NCI-H1105 treated with DMSO at 0.1 percent for 48 hours (cell line): ENCODE measurements at places on chromosomes 6 and 20.
A peak's percentile ranks its signal among the peaks of the same experiment; 100 is the strongest.

- DNase-seq, result peak; percentile 85
Measured at GRCh38 chr6:14292119-14292518, 174.5 kb downstream of the CD83 start.

- no peak for DNase-seq
Measured at GRCh38 chr20:33612001-33612400, 50.1 kb upstream of the C20orf144 start.

DNA sequence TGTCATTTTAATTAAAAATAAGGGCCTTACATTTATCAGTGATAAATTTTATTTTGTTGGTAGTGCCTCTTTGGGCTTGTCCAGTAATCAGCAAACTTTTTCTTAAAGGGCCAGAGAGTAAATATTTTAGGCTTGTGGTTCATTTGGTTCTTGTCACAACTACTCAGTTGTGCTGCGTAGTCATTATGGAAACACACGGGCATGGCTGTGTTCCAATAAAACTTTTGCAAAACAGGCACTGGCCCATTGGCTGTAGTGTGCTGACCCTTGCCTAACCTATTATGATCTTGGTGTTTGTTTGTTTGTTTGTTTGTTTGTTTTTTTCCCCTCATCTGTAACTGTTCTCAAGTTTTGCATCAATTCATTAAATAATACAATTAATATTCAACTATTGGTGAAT is 19.4 kb downstream of the TBPL1 start:
- DNase-seq, result no peak

DNA sequence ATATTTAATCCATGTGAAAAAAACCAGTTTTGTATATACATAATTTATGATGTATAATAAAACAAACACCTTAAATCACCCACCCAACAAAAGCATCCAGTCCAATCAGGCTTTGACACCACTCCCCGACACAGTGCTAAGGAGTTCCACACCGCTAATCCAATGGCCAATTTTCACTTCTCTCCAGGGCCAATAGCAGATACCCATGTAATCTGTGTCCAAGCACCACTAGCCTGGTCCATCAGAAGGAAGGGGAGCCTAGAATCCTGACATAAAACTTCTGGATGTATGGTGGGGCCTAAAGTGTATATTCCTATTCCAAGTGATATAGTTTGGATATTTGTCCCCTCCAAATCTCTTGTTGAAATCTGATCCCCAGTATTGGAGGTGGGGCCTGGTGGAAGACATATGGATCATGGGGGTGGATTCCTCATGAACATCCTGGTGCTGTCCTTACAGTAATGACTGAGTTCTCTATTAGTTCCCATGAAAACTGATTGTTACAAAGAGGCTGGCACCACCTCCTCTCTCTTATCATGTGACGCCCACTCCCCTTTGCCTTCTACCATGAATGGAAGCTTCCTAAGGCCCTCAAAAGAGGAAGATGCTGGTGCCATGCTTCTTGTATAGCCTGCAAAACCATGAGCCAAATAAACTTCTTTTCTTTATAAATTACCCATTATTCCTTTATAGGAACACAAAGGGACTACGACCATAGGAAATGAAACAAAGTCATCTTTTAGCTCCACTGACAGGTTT is 20.8 kb downstream of the RALGAPA2 start:
- DNase-seq, result no peak

GRCh38 chr20:9993137-9993536 is 41.6 kb upstream of the ANKEF1 start:
- DNase-seq, result no peak

DNA sequence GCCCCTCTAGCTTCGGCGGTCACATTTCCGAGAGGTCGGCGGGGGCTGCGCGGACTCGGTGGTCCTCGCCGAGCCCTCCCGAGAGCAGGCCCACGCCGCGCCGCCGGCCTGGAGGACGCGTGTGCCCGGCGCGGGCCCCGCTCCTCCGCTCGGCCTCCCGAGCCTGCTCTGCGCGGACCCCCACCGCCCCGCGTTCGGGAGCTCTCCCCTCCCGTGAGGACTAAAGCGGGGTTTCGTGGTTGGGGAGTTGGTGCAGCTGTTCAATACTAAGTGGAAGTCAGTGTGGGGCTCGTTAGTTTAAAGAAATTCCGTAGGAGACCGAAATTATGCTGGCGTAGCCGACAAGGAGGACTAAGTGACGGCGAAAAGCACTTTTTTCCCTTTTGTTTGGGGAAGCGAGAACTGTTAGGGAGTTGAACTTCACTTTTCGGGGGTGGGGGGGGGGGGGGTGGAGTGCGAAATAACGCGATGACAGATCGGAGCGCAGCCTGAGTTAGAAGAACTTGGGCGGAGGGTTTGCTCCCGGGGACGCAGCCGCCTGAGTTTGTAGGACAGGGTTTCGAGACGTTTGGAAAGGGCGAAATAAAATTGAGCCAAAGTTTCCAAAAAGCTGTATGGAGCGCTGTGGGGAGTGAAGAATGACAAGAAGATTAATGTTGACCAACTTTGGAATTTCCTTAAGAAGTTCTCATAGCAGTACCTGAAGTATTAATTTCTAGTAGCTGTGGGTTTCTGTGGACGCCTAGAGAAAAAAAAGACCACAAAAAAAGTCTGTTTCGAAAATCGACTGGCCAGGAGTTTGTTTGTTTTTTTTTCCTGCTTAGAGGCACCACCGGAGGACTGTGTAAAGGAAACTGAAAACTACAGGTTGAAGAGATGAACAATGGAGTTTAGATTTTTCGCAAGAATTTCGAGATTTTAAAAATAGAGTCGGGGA is 1.4 kb downstream of the QKI start:
- DNase-seq, result peak; percentile 51

DNA sequence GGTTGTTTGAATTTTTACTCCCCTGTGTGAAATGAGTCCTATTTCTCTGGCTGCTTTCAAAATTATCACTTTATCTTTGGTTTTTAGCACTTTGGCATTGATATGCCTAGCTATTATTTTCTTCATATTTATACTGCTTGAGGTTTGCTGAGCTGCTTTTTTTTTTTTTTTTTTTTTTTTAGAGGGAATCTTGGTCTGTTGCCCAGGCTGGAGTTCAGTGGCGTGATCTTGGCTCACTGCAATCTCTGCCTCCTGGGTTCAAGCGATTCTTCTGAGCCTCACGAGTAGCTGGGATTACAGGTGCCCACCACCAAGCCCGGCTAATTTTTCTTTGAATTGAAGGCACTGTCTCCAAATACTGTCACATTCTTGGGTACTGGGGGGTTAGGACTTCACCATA is 40.6 kb downstream of the STXBP5 start:
- no peak for DNase-seq

GRCh38 chr6:99369533-99369932 is 20.1 kb upstream of the FAXC start:
- DNase-seq, result no peak

GRCh38 chr20:10565191-10565921 is 108.4 kb downstream of the JAG1 start:
- DNase-seq, result no peak

DNA sequence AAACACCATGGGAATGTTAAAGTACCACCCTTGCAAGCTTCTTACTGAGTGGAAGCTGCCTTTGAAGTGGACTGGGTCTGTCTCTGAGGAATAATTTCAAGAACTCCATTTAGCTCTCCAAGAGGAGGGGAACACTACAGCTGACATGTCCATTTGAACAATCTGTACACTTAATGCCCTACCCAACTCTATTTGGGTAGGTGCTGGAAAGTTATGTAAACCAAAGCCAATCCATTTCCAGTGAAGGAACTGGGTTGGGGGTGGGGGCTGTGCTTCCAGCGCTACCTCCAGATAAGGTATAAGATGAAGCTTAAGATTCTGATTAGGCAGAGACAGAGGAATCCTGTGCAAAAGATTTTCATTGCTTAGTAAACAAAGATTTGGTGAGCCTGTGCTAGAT is 122.0 kb downstream of the TCP11 start:
- no peak for DNase-seq

DNA sequence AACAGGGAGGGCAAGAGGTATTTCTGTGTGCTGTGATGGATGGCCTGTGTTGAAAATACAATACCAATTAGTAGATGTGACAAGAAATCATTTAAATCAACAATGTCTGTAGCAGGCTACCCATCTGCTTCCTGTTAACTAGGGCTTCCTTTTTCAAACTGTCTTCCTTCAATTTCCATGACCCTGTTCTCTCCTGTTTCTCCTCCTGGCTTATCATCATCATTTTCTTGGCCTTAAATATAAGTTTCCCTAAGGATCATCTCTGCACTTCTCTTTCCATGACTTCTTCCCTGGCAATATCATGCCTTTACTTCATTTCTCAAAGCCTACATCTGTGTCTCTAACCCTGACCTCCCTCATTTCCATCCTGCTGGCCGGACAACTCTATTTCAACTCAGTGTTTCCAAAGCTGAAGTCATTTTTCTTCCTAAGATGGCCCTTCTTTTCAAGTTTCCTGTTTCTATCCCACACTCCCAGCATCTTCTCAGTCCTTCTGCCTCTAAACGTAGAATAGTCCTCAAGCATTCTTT is 18.2 kb downstream of the ZC2HC1B start:
- no peak for DNase-seq

- peak; percentile 88 for DNase-seq
Measured at GRCh38 chr6:158232316-158233213, 64.4 kb downstream of the GTF2H5 start.

- DNase-seq, result no peak
Measured at GRCh38 chr20:17614812-17615644, 45.2 kb downstream of the DSTN start.

GRCh38 chr6:153210083-153210482 is 79.0 kb upstream of the RGS17 start:
- no peak for DNase-seq

DNA sequence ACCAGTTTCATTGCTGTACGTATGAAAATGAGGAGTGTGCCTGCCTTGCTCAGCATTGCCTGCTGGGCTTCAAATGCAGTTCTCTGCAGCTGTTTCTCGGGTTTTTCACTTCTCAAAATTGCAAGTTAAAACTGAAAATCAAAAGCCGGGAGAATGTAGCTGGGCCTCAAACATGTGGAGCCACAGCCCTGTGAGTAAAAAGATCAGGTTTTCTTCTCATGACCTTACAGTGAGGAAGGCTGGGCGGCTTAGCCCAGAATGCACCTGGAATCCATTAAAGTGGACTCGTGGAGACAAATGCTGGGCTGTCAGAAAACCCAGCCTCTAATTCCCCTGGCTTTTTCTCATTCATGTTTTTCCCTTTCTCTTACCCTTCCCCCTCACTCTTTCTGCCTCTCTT is 34.4 kb downstream of the DSE start:
- no peak for DNase-seq

DNA sequence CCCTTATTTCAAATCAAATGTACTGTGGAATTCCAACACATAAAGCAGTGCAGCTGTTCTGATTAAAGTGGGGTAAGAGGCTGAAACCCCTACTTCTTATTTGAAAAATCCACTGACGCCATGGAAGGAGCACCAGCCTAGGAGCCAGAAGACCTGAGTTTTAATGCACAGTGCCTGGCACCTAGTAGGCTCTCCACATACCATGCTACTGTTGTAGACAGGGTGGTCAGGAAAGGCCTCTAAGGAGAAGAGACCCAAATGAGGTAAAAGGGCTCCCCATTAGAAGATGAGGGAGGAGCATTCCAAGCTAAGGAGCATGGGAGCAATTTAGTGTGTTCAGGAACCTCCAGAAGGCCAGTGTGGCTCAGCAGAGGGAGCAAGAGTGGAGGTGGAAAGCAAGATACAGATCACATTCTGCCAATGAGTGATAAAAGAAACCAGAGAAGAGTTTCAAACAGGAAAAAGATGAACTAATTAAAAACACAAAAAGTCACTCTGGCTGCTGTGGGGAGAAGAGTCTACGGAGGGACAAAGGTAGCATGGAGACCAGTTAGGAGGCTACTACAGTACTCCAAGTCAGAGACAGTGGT is 11.8 kb upstream of the ZNF76 start:
- DNase-seq, result no peak

DNA sequence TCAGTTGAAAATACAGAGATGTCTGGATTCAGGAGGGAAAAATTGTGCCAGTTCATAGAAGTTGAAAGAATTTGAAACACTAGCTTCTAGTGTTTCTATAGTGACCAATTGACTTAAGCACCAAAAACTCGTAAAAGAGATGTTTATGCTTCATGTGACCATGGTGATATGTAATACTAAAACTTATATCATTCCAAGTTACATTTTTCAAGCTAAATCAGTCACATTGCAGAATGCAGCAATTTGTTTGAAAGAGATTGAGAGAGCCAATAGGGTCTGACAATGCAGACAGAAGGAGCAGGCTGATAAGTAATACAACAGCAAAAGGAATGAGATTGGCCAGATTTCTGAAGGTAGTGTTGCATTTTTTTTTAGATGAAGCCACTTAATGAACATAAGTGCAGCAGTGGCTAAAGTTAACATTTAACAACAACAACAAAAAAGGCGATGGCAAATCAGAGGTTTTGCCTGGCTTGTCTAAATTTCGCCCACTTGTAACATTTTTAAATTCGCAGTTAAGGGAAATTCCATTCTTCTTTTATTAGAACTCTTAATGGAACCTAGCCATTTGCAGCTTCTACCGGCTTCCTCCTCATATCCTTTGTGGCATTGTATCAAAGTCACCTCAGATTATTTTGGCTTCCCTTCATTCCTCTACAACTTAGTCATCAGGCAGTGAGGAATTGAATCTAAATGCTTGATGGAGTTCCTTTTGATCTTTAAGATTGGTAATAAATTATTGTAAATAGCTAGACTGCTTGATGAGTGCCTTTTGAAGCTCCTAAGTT is 484.0 kb upstream of the SOX4 start:
- DNase-seq, result no peak

DNA sequence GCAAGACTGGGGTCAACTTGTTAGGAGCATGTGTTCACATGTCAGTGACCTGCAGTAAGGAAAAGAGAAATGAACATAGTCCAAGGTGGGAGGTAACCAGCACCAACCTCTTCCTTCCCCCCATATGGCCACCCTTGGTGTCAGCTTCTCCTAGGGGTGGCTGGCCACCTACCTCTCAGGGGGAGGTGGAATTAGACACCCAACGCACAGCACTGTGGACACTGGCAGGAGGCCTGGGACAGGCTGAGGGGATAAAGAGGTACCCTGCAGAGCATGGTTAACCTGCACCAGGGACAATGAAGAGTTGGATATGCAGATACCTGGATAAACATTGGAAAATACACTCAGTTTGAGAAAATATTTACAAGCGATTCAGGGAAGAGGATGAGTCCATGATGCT is 84.5 kb downstream of the IYD start:
- no peak for DNase-seq

DNA sequence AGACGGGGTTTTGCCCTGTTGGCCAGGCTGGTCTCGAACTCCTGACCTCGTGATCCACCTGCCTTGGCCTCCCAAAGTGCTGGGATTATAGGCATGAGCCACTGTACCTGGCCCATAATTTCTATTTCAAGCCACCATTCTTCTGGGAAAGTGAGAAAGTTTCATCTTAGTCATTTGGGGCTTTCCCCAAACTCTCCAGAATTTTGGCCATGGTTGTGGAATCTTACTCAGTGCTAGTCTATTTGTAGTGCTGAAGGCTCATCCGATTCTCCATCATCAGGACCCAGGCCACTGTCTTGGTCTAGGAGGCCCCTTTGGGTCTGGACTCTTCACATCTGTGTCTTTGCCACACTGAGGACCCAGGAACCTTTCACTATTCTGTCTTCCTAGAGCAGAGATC is 164.9 kb downstream of the EYA2 start:
- DNase-seq, result no peak

GRCh38 chr6:80223743-80224212 is 117.3 kb downstream of the BCKDHB start:
- no peak for DNase-seq
